Fibroblast of skin of abdomen (primary cell): ENCODE measurements at places on chromosomes 1 and 21.

- DNase-seq = no peak
These were observed 9.5 kb downstream of the MR1 start for GRCh38 chr1:181043025-181043888.

DNA sequence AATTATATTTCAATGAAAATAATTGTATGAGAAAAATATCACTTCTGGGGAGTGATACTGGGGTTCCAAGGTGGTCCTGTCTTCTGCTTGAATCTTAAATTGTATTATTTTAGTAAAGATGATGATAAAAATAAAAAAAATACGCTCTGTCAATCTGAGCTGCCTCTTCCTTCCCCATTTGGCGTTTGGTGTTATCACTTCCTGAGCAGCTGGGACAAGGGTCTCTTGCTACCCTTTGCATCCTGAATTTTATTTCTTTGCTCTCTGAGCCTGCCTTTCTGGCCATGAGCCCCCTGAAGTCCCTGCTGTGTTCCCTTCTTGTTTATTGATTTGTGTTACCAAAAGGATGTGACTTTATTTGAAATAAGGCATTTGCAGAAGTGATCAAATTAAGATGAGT, 111.0 kb downstream of the KCNJ6 start:
- no peak for DNase-seq

- peak; percentile 91 for DNase-seq
These were observed 40.1 kb downstream of the SLC2A7 start for GRCh38 chr1:8985915-8986813.

DNA sequence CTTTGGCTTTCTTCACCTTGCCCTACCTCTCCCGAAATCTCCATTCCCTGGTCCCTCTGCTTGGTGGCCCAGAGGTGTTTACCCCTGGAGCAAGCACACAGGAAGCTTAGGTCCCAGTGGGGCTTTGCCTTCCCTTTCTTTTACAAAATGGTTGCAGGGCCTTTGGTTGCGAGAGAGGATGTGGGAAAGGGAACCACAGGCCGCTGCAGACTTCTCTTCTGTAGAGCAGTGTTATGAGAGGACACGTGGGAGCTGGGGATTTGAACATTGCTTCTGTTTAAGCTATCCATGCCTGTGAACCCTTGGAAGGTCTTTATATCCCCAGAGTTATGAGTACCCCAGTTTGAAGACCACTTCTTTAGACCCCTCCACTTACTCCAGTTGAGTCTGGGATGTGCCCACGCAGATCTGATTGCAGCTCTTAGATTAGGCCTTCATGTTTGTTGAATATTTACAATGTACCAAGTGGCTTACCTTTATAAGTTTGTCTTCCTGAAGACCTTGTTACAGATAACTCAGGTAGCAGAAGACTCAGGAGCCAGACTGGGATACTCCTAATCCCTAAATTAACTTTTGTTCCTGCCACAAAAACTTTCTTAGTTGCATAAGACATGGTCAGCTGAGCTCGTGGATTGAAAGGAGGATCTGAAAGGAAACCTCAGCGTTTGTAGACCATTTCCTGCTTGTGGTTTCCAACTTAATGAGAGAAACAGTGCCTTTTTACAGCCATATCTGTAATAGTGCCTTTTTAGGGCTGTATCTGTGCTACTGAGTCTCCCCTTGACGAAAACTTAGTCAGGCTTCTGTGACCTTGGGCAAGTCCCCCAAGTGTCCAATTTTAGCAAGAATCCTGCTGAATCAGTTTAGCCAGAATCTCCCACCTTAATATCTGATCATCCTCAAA, 21.9 kb upstream of the IVNS1ABP start:
- no peak for DNase-seq

- peak; percentile 59 for DNase-seq
These were observed 11.5 kb upstream of the NEXN start for GRCh38 chr1:77876884-77877283.

- DNase-seq = peak; percentile 74
These were observed 13.5 kb upstream of the CACNA1E start for GRCh38 chr1:181469829-181470228.

GRCh38 chr21:44739316-44739715, 27.9 kb upstream of the TSPEAR start:
- DNase-seq = no peak

DNA sequence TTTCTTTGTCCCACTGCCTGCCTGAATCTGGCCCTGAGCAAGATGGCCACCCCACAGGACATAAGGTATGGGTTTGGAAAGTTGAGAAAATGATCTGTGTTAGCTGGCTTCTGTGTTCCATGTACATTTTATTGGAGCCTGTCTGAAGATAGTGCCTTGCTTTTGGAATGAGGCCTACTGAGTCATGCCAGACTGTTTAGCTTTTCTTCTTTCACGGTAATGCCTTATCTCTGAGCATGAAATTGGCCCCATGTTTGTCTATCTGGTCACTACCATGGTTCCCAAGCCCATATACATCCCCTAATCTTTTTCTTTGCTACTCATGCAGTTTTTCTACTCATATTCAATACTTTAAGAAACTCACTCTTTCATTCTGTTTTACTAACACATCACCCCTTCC, 85.1 kb upstream of the LMO4 start:
- peak; percentile 30 for DNase-seq

GRCh38 chr21:35025206-35026152, 23.6 kb downstream of the RUNX1 start:
- no peak for DNase-seq

GRCh38 chr1:48035371-48036141, 38.4 kb upstream of the TRABD2B start:
- no peak for DNase-seq

- DNase-seq = no peak
These were observed 91.8 kb downstream of the CHD1L start for GRCh38 chr1:147334292-147334691.

DNA sequence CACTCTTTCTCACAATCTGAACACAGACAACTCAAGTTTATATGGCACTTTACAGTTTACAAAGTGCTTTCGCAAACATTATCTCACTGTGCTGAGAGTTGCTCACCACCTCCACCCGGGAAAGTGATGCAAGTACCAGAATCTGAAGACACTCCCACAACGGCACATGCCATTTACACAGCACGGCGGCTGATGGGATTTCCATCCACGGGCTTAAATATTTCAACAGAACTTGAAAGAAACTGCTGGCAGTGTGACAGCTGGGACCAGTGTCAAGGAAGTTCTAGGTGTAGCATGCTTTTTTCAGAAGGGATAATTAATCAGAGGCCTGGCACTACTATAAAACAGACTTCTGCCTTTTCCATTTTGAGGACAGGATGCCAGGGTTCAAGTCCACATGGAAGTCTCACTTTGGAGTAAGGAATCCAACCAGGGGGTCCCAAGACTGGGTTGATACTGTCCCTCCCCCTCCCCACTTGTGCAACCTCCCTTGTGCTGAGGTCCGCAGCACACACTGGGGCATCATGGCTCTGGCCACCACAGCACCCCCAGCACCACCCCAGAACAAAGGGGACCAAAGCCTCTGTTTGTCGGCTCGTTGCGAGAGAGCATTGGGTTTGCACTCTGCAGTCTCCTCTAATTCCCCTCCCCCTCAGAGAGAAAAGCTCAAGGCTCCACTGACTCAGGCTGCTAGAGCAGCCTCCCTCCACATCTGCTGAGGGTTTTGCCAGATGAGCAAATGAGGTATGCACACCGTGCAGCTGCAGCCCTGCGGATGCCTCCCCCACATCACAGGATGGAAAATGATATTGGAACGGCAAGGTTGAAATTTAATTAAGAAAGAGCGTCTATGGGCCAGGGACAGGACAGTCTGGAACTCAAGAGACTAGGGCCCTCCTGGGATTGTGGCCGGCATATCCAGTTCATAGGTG, 154.9 kb downstream of the TGFBR3 start:
- DNase-seq = peak; percentile 81

DNA sequence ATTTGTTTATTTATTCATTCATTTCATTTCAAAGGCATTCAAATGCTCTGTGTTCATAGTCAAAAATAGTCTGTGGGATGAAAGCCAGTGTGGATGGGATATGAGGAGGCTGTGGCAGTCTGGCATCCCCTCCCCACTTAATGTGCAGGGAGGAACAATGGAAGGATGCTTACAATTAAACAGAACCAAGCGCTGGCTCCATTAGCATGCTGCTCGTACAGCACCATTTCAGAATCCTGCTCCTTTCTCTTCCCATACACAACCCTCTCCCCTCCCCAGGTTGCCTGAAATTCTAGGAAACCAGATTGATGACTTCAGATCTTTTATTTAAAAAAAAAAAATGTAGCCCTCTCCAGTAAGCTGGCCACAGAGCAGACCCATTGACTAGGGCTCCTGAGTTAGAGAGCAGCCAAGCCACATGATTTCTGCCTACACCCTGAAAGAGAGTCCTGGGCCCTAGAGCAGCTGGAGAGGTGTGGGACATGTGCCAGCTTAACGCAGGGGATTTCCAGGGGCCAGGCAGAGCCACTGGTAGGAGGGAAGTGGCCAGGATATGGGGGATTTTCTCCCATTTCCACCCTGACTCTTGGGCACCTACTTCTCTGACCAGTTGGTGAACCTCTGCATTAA, 205.2 kb downstream of the ASTN1 start:
- no peak for DNase-seq
